AG04450 (cell line): ENCODE measurements at places on chromosomes 3 and 15.

DNA sequence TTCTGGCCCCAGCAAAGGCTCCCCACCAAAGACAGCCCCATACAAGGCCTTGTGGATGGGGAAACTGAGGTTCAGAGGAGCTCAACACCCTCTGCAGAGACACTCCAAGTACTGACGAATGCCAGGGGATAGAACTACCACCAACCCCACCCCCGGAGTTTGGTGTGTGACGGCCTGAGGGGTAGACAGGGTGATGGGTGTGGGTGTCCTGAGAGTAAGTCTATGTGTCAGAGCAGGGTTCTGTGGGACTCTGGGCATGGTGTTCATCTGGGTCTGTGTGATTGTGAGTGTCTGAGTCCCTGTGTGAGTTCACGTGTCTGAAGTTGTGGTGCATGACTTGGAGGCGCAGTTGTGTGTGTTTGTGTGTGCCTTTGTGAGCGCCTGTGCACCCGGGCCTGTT is 7.4 kb downstream of the PTH1R start:
- no peak for DNase-seq

DNA sequence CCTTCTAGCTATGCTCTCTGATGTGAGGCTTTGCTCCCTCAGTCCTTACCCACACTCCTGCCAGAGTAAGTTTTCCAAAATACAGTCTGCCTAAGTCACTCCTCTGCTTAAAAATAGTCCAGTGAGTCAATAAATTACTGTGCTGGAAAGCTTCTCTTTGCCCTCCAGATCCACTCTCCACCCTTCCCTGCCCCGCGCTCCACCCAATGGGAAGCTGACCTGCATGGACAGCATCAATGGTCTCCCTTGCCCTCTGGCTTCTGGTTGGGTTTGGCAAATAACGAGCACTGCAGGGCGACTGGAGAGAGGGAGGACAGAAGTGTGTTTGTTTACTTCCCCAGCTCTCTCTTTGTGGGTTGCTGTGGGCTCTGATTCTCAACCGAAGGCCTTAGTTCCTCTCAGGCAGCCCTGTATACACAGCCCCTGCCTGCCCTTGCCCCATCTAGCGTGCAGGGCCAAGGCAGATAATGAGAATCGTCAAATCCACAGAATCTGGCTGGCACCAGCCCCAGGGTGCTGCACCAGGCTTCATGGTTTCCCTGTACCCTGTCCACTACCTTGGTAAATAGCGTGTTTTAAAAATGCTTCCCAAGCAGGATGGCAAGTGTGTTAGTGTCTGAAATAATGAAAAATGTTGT is 110.4 kb downstream of the ADAMTSL3 start:
- DNase-seq: no peak

DNA sequence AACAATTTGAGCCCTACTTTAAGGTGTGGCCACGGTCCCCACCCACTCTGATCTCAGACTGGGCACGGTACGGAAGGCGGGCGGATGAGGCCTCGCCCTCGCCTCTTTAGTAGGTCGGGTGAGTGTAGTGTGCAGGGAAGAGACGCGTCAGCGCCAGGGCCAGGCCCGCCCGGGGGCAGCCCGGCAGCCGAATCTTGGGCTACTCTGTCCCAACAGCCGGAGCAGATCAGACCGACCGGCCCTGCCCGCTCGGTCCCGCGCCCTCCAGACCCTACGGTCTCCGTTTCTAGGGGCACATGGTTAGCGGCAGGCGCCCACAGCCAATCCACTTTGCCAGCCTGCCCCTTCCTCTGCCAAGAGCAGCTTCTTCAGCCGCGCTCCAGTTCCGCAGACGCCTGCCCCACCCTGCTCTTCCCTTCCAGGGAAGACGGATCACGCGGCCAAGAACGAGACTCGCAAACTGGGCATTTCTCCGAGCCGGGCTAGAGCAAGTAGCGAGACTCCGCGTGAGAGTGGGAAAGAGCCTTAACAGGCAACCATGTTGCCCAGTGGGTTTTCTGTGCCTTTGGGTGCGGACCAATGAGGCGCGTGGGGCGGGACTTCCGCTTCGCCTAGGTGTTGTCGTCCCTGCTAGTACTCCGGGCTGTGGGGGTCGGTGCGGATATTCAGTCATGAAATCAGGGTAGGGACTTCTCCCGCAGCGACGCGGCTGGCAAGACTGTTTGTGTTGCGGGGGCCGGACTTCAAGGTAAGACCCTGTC is at the start of gene RNF13:
Gene RNF13 (plus strand): TSS at position 610 of the 761 bp plus-strand sequence. CDS start 32,812 bp downstream, outside the sequence.
- peak; percentile 86 for DNase-seq

- DNase-seq: no peak
Measured at GRCh38 chr15:68278595-68279405, 1.3 kb downstream of the FEM1B start.

DNA sequence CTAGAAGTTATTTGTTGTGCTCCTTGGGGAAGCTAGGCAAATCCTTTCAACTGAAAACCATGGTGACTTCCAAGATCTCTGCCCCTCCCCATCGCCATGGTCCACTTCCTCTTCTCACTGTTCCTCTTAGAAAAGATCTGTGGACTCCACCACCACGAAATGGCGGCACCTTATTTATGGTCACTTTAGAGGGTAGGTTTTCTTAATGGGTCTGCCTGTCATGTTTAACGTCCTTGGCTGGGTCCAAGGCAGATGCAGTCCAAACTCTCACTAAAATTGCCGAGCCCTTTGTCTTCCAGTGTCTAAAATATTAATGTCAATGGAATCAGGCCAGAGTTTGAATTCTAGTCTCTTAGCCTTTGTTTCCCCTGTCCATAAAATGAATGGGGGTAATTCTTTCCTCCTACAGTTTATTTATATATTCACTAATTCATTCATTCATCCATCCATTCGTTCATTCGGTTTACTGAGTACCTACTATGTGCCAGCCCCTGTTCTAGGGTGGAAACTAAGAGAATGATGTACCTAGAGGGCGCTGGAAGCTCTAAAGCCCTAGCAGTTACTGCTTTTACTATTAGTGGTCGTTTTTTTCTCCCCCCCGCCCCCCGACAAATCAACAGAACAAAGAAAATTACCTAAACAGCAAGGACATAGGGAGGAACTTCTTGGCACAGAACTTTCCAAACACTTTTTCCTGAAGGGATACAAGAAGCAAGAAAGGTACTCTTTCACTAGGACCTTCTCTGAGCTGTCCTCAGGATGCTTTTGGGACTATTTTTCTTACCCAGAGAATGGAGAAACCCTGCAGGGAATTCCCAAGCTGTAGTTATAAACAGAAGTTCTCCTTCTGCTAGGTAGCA is 657 bp downstream of the PATL2 start:
- DNase-seq: no peak

- no peak for DNase-seq
Measured at GRCh38 chr3:197317250-197317963, 19.0 kb upstream of the DLG1 start.

DNA sequence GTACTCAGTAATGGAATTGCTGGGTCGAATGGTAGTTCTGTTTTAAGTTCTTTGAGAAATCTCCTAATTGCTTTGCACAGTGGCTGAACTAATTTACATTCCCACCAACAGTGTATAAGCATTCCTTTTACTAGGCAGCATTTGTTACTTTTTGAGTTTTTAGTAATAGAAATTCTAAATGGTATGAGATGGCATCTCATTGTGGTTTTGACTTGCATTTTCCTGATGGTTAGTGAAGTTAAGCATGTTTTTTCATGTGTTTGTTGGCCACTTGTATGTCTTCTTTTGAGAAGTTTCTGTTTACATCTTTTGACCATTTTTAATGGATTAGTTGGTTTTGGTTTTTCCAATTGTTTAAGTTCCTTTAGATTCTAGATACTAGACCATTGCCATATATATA is 28.4 kb downstream of the TP63 start:
- DNase-seq: no peak

DNA sequence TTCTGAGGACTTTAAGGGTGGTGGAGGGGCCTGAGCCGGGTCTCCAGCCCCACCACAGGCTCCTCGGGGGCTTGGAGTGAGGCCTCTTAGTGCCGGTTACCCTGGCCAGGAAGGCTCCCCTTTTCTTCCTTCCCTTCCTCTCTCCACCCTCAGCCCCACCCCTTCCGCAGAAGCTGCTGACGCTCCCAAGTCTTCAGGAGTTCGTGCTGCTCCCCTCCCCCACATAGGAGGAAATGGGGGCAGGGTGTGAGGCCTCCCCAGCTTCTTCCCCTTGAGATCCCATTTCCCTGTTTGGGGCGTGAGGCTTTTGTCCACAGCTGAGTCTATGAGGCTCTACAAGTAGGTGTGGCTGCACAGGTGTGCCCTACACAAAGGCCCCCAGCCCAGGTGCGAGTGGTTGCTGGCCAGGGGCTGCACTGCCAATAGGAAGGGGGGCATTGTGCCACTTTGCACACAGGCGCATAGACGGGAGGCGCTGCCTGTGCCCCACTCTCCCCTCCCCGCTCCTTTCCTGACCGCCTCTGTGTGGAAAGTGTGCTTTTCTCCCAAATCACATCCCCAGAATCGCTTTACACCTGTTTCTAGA is 915 bp upstream of the CALML4 start:
- no peak for DNase-seq

DNA sequence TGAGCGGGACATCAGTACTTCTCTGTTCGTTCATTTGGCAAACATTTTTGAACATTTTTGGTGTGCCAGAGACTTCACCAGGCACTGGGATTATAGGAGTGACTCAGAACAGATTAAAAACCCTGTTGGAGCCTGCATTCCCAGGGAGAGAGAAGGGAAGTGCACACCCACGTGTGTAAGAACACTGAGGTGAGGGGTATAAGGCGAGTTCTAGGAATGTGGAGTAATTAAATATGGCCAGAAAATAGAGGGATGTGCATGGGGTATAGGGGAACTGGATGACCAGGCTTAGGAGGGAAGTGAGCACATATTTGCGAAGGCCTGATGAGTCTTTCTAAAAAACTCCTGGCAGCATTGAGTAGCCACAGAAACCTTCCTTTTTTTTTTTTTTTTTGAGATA is 401.2 kb upstream of the C2CD4B start:
- no peak for DNase-seq

DNA sequence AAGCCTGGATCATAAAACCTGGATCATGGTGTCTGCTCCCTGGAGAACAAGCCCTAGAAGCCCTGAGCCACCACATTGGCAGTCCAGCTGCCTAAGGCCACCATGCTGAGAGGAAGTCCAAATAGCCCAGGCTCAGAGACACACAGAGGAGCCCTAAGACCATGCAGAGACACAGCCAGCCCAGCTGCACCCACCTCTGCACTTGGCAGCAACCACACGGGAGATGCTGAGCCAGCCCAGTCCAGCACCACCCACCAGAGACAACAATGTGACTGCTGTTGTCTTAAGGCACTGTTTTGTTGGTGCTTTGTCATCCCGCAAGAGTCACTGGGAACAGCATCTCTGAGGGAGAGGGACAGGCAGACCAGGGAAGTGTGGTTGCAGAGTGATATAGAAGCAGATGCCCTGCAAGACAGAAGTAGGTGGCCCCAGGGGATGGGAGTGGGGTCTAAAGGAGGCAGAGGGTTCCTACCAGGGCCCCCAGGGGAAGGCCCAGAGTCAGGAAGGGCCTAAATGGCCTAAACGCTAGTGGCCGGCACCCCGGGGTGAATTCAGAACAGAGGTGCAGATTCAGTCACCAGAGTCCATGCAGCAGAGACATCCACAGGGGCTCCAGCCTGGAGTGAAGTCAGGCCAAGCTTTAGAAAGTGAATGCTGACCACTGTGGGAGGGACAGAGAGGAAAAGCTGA is 105.4 kb upstream of the PRR20G start:
- no peak for DNase-seq

- DNase-seq: no peak
Measured at GRCh38 chr3:186930143-186930640, at the start of gene ST6GAL1. TSS of gene ST6GAL1 (plus strand) at chr3:186930526. CDS start at chr3:187042704, 112,178 bp downstream.

DNA sequence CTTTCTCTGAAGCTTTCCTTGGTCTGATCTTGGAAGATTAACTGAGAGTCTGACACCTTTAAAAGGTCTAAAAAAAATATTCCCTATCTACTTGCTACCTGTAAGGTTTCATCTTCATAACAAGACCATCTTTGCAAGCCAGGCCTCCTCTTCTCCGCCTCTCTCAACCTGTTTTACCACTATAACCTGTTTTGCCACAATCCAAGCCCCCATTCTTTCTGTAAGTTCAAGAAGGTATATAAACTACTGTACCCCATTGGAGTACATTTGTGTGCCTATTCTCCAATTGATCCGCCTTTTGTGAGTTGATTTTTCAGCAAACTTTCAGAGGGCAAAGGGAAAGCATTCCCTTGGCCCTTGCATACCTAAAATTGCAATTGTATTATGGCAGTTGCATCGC is 319.3 kb upstream of the NECTIN3 start:
- DNase-seq: no peak

GRCh38 chr3:177108648-177109047 is 88.6 kb downstream of the TBL1XR1 start:
- no peak for DNase-seq

- DNase-seq: no peak
Measured at GRCh38 chr3:128447561-128448013, 19.1 kb downstream of the DNAJB8 start.

- DNase-seq: no peak
Measured at GRCh38 chr3:4531478-4532025, 38.4 kb downstream of the ITPR1 start.

GRCh38 chr3:5016211-5017161 is 37.2 kb downstream of the BHLHE40 start:
- DNase-seq: no peak

DNA sequence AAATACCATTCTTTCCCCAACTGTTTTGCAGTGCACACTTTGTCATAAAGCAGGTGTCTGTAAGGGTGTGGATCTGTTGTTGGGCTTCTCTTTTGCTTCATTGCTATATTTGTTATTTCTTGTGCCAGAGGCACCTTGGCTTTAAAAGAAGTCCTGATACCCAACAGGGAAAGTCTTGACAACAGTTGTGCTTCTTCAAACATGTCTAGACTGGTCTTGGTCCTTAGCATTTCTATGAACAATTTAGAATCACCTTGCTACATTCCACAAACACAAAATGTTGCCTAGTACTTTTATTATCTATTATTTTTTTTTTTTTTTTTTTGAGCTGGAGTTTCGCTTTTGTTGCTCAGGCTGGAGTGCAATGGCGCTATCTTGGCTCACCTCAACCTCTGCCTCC is 233.7 kb downstream of the SLCO3A1 start:
- no peak for DNase-seq

DNA sequence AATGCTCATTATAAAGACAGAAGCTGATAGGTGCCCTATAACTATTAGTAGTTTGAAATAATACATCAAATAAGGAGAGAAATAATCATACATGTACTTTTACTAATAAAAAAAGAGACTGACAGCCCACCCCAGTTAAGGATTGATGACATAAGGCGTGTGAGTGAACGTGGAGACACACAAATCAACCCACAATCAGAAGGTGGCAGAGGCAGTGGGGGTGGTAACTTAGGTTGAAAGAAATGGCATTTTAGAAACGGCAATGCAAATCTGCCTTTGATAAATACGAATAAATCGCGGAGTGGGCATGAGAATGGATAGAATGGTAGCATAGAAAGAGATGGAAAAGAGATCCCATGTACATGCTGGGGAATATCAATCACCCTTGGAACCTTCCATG is 256.2 kb upstream of the ATP10A start:
- DNase-seq: no peak

- no peak for DNase-seq
Measured at GRCh38 chr15:41564960-41565502, 6.0 kb downstream of the TYRO3 start.

DNA sequence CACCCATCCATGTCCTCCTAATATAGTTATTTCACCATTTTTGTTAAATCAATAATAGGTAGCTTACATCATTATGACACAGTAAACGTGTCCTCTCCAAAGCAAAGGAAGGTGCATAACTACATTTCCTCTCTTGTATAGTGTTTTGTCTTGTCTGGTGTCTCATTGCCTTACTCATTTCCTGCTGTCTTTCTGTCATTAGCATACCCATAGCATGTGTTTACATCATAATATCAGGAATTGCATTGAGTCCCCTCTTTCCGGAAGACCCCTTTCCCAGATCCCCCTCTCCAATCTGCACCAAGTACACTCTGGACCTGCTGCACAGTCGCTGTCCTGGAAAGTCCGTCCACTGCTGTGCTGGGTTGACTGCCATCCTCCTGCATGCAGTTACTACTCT is 47.9 kb downstream of the SOX14 start:
- no peak for DNase-seq
